AG10803 (cell line): ENCODE measurements at places on chromosomes 3 and 15.

GRCh38 chr3:108388136-108389132 lies 92.1 kb downstream of the HHLA2 start:
- DNase-seq, result no peak

GRCh38 chr3:8204853-8205650 lies 296.6 kb upstream of the LMCD1 start:
- peak; percentile 79 for DNase-seq

- DNase-seq, result no peak
Measured at GRCh38 chr3:179454887-179455286, 3.6 kb upstream of the GNB4 start.

DNA sequence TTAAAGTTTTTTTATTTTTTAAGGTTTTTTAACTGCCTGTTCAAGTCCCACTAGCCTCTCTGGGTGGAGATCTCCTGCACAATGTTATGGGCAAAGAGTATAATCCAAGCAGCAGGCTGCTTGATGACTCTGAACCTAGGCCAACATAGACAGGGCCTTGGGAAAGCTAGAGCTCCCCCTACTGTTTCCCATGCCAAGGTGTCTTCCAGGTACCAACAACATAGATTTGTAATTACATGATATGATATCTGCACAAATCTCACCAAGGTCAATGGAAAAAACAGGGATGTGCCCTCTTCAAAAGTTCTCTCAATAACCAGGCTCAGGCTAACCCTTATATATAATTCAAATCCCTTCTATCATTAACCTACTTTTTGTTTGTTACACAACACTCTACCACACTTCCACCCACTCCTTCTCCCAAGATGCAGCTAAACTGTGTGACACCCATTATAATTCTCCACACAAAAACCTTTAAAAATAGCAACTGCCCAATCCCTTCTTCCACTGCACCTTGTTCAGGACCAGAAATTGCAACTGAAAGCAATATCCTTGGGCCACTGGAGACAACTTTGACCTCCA lies 43.8 kb downstream of the RBM15B start:
- DNase-seq, result peak; percentile 45

GRCh38 chr3:131717493-131717892 lies 214.7 kb upstream of the MRPL3 start:
- DNase-seq, result no peak

- DNase-seq, result no peak
Measured at GRCh38 chr15:77627581-77627980, 5.1 kb downstream of the LINGO1 start.

GRCh38 chr3:112908252-112908651 lies 61.6 kb upstream of the CD200R1L start:
- no peak for DNase-seq

DNA sequence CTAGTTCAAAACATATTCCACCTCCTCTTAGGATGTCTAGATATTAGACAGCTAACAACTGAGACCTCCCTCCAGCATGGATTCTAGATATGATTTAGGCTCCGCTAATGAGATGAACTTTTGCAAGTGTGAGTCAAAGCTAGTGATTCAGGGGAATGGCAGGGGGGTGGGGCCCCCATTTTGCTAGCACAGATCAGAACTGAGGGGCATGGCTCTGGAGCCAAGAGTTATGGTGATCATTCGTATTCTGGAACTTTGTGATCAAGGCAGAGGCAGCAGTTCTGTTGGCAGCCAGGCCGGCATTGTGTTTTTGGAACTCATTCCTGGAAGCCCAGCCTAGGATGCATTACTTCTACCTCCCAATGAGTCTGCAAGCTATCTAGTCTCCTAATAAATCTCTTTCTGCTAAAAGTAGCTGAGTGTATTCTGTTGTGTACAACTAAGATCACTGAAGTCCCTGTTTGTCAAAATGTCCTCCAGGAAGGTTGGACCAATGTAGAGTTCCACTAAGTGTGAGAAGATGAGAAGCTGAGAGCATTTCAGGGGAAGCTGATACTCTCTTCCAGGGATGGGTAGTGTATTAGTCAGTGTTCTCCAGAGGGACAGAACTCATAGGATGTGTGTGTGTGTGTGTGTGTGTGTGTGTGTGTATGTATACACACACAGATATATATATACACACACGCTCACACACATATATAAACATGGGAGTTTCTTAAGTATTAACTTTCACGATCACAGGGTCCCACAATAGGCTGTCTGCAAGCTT lies 312.7 kb downstream of the TLE3 start:
- DNase-seq, result peak; percentile 50

GRCh38 chr3:102670986-102671385 lies 236.2 kb downstream of the ZPLD1 start:
- DNase-seq, result no peak

GRCh38 chr3:58998476-58999117 lies 51.2 kb downstream of the CFAP20DC start:
- DNase-seq, result peak; percentile 86

GRCh38 chr3:149673393-149673792 lies 15.6 kb upstream of the WWTR1 start:
- peak; percentile 81 for DNase-seq

DNA sequence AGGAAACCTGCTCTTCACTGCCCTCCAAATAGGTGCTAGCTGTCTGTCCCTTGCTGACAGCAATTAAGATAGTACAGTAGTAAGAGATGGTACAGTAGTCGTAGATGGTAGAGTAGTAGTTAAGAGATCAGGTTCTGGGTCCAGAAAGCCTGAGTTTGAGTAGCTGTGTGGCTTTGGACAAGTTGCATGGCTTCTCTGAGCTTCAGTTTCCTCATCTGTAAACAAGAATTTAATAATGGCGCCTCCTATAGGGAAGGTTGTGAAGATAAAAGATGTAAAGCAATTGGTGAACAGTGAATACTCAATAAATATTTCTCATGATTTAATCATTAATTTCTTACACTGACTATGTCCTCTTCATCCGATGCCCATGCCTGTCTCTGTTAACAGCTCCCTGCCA lies 86.9 kb upstream of the BCL6 start:
- DNase-seq, result no peak

DNA sequence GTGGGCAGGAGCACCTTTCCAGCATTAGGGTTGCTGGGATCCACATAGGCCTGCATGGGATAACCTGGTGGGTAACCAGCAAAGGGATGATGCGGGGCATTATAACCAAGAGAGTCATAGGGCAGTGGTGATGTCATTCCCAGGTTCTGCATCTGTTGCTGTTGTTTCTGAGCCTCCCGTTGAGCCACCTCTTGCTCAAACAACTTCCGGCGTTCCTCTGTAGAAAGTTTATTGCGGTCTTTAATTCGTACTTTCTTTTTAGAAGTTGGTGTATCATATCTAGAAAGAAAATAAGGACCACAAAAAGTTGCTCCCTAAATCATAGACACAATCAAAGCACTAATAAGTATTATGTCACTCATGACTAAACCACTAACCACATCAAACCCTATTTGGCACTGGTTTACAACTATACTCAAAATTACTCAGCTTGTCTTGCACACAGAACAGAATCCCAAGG lies 77.8 kb downstream of the NBEAL2 start:
- DNase-seq, result peak; percentile 48

GRCh38 chr3:27628026-27628750 lies 93.9 kb downstream of the EOMES start:
- no peak for DNase-seq

GRCh38 chr15:72481015-72481659 lies 7.0 kb downstream of the ARIH1 start:
- no peak for DNase-seq

GRCh38 chr3:53252096-53252946 lies 3.5 kb downstream of the TKT start:
- DNase-seq, result no peak

- DNase-seq, result no peak
Measured at GRCh38 chr3:141538568-141539240, 51.9 kb downstream of the RASA2 start.

GRCh38 chr3:132912416-132912753 lies 125.8 kb upstream of the TMEM108 start:
- no peak for DNase-seq

DNA sequence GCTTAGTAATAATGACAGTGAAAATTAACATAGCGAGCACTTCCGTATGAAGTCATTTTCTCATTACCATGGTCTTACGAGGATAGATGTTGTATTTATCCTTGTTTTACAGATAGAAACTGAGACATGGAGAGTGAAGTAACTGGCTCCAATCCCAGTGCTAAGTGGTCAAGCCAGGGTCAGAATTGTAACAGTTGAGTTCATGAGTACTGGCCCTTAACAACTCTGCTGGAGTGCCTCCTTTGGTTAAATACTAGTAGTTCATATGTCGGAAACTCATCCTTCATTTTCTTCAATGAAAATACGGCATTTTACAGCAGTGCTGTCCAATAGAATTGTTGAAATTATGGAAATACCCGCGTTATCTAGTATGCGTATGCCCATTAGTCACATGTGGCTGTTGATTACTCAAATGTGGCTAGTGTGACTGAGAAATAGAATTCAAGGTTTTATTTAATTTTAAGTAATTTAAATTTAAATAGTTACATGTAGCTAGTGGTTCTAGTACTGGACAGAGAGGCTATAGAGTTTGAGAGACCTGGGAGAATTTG lies 32.5 kb downstream of the FNDC3B start:
- no peak for DNase-seq

- DNase-seq, result no peak
Measured at GRCh38 chr3:168141405-168141998, 45.8 kb upstream of the GOLIM4 start.

GRCh38 chr3:13353936-13354542 lies 66.1 kb downstream of the NUP210 start:
- no peak for DNase-seq

DNA sequence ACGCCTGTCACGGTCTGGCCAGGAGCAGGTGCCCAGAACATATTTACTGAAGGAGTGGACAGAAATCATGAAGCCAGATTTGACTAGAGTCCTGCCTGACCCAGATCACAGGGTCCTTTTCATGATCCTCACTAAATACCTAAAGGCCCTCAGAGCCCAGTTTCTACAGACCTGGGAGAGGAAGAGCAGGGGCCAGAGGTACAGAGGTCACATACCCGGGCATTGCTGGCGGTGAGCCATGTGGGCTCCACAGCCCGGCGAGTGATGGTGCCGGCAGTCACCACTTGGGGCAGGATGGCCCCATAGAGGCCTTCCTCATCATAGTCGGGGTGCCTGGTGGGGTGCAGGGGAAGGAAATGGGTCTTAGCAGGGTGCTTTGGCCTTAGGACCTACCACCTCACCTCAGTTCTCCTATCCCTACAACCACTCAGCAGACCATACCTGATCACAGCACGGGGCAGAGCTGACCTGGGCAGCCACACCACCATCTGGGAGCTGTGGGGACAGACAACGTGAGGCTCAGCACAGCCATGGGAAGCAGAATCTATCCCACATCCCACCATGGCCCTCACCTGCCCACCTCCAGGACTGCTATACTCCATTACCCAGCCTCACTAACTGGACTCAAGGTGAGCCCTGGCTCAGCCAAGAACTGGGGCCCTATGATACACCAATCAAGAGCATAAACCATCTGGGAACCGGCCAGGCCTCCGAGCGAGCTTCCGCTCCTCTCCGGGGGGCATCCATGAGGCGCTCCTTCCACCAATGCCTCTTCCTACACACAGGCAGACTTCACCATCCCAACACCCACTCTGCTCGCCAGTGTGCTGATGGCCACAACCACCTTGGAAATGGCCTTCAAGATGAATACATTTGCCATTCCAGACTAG lies 12.9 kb downstream of the POLG start:
- DNase-seq, result no peak

- DNase-seq, result no peak
Measured at GRCh38 chr3:64380546-64380945, 155.3 kb upstream of the PRICKLE2 start.

- DNase-seq, result no peak
Measured at GRCh38 chr3:100647657-100648056, 38.3 kb downstream of the ADGRG7 start.

GRCh38 chr15:62112616-62113593 lies 46.1 kb downstream of the C2CD4A start:
- peak; percentile 67 for DNase-seq

- DNase-seq, result no peak
Measured at GRCh38 chr3:155869691-155870090, 759 bp upstream of the GMPS start.

DNA sequence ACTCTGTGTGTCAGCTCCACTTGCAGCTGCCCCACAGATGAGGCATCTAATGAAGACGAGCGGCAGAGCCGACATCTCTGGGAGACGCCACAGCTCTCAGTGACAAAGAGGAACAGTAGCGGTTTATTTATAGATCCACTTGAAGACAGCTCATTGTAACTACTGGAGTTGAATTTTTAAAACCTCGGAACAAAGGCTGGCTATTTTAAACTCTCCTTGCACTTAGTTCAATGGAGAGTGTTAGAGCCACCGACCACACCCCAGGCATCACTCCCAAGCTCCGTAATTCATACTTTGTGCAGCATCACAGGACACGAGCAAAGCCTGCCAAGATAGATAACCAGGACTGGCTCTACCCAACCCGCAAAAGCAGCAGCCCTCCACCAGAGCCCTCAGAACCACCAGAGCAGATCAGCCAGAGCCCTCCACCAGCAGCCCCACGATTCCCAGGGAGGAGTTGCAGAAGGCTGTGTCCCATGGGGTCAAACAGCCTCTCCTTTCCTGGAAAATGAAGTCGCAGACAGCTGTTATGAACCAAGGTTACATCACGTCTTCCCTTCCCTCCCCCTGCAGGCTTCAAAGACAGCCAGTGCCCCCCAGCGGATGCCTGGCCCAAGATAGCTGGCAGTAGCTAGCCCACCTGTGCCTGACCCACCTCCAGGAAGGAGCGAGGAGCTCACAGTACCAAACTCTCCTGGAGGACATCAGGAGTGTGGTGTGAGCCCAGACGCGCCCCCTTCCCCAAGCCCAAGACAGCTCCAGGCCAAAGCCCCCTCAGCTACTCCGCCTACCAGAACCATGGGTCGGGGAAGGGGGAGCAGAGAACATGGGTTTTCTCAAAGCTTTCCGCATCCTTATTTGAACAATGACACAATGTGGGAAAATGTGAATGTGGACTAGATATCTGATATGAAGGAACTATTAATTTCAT lies 45.7 kb downstream of the POC1A start:
- DNase-seq, result peak; percentile 63

DNA sequence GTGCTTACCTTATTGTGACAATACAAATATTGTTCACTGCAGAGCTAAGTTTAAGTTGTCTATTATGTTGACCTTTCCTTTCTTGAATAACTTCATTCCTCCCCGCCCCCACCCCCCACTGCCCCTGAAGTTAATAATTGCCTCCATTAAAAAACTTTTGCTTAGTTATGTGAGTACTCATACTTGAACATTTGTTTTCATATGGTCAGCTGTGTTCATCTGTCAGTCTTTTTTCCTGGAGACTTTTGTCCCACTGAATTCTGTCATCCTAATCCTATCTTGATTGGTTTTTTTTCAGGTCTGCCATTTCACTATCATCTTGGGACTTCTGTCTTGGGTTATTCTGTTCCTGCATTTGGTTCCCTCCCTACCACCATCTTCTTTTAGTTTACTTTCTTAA lies 8.5 kb downstream of the SLC25A36 start:
- no peak for DNase-seq

GRCh38 chr3:110413807-110414748 lies 657.5 kb upstream of the NECTIN3 start:
- peak; percentile 92 for DNase-seq

- peak; percentile 67 for DNase-seq
Measured at GRCh38 chr15:37031198-37031597, 69.2 kb downstream of the MEIS2 start.
